ENCODE measurements at places on chromosomes 6 and 20. TPM values are rescaled to one million over a fixed set of nuclear protein-coding genes. Genes with fewer than 3 reads are reported as not detected.
A peak's percentile ranks its signal among the peaks of the same experiment; 100 is the strongest.

DNA sequence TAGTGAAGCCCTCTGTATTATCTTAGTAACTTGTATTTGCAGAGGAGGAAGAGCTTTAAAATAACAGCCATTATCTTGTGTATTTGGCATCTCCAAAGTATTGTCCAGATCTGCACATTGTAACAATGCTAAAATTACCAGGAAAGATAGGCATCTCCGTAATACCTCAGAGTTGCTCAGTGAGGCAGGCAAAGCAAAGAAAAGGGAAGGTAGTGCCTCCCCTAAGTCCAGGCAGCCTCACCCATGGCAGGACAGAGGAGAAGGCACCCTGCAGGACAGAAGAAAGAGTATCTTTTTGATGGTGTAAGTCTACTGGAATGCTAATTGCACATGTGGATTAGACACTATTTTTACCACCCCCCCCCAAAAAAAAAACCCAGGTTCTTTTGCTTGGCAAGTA is 13.6 kb upstream of the SSTR4 start:
- no peak for DNase-seq

DNA sequence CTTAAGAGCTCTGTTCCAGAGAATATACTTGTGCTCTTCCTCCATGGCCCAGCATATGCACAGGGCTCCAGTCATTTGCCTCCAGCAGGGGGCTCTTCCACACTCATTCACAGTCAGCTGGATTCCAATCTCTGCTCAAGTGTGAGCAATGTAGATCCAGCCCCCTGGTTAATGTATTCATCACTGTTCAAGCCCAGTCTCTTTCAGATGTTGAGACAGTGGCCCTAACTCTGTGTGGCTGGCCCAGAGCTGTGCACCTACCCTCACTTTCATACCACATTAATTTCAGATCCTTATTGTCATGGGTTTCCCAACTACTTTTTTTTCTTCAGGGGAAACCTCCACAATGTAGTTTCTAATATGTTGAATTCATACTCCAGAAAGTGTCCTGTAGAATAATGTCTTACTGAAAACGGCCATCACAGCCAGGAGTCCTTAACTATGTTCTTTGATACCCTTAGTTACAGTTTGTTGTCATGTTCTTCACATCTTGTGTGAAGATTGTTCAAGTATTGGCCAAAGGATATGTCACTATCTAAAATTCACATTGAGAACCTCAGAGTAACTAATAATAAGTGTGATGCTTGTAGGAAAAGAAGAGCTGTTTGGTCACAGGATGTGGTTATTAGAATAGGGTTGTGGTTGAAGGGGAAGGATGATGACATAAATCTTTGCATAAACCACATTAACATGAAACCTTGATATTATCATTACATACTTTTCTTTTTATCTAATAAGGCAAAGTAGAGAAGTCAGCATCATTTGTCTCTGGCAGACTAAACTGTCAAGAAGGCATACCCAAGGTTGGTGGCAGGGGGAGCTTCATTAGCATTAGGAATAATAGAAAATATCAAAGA is 14.4 kb upstream of the HLA-DQA1 start:
- DNase-seq: no peak

DNA sequence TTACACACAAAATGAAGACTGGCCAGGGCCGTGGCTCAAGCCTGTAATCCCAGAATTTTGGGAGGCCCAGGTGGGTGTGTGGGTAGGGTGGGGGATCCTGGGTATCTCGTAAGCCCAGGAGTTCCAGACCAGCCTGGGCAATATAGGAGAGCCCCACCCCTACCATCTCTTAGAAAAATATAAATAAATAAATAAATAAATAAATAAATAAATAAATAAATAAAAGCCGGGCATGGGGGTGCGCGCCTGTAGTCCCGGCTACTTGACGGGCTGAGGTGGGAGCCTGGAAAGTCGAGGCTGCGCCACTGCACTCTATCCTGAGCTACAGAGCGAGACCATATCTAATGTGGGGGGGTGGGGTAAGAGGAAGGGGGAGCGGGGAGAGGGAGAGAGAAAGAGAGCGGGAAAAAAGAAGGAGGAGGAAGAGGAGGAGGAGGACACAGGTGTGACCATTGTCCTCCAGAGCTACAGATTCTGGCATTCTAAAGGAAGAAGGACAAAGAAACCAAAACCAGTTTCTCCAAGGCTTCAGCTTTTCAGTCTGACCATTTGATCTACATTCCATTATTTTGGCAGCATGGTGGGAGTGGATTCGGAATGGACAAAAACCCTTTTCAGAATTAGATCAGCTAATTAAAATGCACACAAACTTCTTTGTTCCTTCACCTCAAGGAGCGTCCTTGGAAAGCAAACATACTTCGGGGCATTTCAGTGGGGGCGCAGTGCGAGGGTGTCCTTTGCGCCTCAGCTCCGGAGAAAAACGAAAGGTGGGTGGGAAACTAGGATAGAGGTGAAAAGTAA is 577 bp upstream of the C6orf141 start:
- DNase-seq: no peak

GRCh38 chr20:63749597-63750508 is 10.3 kb downstream of the SLC2A4RG start:
- DNase-seq: no peak

- DNase-seq: no peak
These were observed 11.0 kb upstream of the DSTN start for GRCh38 chr20:17558941-17559304.

Gene PRKN
- 0.43 TPM for total RNA-seq

GRCh38 chr20:7087803-7088202 is 320.3 kb downstream of the BMP2 start:
- no peak for DNase-seq

Gene C2
- not detected for total RNA-seq

DNA sequence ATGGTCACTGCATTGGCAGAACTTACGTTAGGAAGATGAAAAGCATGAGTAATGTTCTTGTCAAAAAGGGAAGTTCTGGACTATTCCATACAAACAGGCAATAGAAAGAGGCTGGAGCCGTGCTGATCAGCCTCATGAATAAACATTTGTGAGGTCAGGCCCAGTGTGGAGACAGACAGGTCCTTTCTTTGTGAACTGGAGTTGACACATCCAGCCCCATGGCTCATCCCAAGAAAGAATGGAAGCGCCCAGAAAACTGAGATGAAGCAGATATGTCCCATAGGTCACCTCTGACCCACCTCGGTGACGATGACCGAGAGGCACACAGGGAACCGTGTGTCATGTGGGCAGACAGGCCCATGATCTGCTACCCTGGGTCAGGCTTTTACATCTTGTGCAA is 276.0 kb upstream of the SGK1 start:
- no peak for DNase-seq

- DNase-seq: no peak
These were observed 1.4 kb upstream of the SSR1 start for GRCh38 chr6:7314414-7314813.

DNA sequence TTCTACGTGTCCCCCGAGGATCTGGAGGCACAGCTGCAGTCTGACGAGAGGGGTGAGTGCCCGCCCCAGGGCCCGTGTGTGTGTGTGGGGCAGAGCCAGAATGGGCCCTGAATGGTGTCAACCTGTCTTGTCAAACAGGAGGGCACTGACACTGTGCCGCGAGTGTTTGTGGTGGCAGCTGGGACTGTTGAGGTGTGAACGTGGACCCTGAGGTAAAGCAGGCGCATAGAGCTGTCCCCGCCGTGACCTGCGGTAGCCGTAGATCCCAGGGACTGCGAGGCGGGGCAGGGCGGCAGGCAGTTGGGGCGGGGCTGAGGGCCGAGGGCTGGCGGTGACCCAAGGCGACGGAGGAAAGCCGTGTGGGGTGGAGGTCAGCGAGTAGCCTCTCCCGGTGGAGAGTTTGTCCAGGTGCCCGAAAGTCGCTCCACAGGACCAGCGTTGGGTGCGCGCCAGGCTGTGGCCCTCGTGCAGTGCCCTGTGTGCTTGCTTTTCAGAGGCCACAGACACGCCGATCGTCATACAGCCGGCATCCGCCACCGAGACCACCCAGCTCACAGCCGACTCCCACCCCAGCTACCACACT is 25.2 kb downstream of the UCKL1 start:
- no peak for DNase-seq

DNA sequence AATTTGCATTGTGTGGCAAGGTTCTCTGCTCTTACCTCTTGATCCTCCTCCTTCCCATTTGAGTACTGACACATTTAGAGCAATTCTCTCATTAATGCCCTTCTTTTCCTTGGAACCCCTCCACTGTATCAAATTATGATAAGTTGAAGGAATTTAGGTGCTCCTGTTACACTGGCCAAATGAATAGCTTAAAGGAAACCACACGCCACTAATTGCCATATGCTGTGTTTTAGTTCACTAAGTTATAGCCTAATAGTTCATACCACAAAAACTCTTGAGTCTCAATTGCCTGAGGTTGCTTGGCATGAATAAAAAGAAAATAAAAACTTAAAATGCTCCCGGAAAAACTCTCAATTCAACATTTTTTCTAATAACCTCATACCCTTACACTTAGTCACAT is 1239.3 kb downstream of the EPHA7 start:
- no peak for DNase-seq

DNA sequence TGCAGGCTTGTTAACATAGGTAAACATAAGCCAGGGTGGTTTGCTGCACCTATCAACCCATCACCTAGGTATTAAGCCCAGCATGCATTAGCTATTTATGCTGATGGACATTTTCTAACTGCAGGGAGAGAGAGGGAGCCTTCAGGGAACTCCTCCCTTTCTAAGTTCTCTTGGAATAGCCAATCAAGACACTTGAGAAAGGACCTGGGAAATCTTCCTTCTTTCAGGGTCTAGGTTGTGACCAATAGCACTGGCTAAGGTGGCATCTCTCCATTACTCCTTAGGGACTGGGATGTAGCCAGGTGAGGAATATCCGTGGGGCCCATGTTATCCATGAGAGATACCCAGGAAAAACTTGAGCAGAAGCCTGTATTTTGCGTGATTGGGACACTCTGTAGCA is 849.6 kb upstream of the MAP3K7 start:
- no peak for DNase-seq

Gene HTR1B
- total RNA-seq: not detected

DNA sequence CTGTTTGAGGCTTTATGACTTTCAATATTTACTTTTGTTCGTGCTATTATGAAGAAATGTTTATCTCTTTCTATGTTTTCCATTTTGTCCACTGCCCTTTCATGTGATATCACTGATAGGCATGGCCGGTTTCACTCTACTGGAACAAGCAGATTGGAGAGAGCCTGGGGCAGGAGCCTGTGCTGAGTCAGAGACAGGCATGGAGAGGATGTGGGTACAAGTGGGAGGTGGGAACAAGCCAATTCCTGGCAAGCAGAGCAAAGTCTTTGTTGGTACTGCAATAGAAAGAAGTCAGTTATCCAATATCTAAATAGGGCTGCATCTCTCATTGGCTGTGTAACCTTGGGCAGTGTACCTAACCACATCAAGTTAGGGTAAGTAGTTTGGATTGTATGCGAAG is 545.6 kb upstream of the MAP3K7 start:
- peak; percentile 16 for DNase-seq
